Smooth muscle cell of the coronary artery (primary cell): ENCODE measurements at places on chromosomes 1 and 21. TPM values are rescaled to one million over a fixed set of nuclear protein-coding genes. Genes with fewer than 3 reads are reported as not detected.

GBP7 gene
- not detected in 2 replicates for total RNA-seq

TMPRSS2 gene
- total RNA-seq: not detected in 2 replicates

ARHGAP29 gene
- total RNA-seq: 19.3 and 68.2 TPM in 2 replicates

KIAA1614 gene
- total RNA-seq: 4.7 and 6.6 TPM in 2 replicates

OVAAL gene
- not detected in 2 replicates for total RNA-seq

F13B gene
- not detected in 2 replicates for total RNA-seq

TEKT2 gene
- 0.38 TPM in 1 of 2 replicates, not detected in the other for total RNA-seq

AKR7A3 gene
- total RNA-seq: 0.12 and 0.15 TPM in 2 replicates

NHLH1 gene
- not detected in 2 replicates for total RNA-seq

LMO4 gene
- 53.0 and 63.1 TPM in 2 replicates for total RNA-seq

FCRL4 gene
- total RNA-seq: not detected in 2 replicates

AKT3 gene
- 25.4 and 45.4 TPM in 2 replicates for total RNA-seq
